Kidney epithelial cell (primary cell): ENCODE measurements at places on chromosomes 16 and 17. TPM values are rescaled to one million over a fixed set of nuclear protein-coding genes. Genes with fewer than 3 reads are reported as not detected.

DNA sequence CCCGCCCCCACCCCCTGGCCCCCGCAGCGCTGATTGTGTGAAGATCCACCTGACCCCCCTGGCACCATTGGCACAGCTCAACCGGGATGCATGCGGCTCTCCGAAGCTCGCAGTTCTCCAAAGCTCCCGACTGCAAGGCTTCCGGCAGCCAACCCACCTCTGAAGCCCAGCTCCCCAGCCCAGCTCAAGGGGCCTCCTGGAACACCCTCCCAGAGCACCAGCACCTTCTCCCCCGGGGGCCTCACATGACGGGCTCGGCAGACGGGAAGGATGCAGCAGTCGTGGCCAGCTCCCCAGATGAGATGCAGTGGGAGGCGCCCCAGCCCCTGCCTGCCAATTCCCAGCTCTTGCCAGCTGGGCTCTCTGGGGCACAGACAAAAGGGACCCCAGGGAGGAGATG, 215.3 kb downstream of the ZNF423 start:
- DNase-seq, result no peak

- no peak for DNase-seq
Observed at GRCh38 chr17:75684924-75685323, 17.8 kb downstream of the SAP30BP start.

DNA sequence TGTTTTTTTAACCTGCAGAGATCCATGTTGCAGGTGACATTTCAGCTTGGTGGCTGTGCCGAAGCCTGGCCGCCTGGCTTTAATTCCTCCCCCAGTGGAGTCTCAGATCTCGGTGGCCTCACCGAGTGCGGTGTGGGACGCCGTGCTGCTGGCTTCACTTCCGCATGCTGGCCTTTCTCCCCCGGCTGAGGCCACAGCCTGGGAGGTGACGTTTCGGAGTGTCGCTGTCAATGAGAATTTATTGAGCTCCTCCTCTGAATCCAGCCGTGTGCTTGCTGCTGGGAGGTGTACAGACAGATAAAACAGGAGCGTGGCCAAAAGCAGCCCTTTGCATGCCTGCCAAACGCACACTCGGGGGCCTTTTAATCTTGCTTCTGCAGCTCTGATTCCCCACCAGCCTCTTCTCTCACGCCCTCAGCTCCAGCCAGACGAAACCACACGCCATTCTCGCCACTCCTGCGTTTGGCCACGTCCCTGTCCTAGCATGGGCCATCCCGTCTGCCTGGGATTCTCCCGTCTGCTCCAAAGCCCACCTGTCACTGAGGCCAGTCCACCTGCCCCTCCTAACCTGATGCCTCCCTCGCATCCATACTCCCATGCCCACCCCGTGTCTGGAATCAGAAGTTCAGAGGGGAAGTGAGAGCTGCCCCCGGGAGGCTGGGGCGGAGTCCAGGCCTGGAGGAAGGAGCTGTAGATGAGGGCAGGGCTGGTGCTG, 3.6 kb downstream of the GSE1 start:
- no peak for DNase-seq

- DNase-seq, result no peak
Observed at GRCh38 chr16:84045001-84045817, 2.6 kb upstream of the SLC38A8 start.

DNA sequence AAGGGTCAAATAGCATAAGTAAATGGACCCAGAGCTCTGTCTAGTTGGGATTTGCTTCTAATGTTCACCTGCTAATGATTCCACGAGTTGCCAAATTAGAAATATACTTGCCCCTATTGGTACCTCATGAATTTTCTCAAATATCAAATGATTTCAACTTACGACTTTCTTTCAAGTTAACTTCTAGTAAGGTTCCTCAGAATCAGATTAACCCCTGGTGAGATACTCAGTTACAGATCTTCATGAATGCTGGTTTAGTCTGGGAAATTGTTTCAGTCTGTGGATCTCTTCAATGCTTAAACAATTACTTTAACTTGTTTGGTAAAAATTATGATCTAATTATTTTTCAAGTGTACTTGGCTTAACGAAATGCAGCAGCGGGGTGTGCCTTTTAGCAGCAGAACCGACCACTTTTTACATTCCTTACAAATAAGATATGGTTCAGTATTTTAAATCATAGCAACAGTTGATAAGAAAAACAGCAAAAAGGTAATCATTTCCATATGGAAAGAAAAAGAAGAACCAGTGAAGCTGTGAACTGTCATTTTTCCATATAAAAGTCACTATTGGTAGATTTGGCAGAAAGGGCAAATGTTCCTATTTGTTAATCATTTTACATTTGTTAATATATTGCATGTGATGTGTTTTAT, 34.5 kb downstream of the TUBD1 start:
- no peak for DNase-seq

The SLFN12 gene
- total RNA-seq, result 12.8 and 12.9 TPM in 2 replicates

The CARD14 gene
- total RNA-seq, result 2.0 TPM in 1 of 2 replicates, not detected in the other

DNA sequence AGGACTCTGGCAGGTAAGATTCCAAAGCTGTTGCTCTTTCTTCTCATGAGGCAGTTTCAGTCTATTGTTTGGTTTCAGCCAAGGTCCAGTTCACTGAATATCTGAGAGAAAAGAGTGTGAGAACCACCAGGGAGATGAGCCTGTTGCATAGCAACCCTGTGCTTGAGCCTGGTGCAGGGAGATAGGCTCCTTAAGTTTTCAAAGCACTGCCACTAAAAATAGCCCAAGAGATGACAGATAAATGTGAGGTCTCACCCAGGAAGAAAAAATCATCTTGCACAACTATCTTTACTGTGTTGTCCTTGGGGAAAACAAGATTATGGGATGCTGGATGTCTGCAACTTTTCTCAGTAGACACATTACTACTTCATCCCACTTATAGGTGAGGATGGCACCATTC, 26.2 kb upstream of the NUDT7 start:
- DNase-seq, result no peak

DNA sequence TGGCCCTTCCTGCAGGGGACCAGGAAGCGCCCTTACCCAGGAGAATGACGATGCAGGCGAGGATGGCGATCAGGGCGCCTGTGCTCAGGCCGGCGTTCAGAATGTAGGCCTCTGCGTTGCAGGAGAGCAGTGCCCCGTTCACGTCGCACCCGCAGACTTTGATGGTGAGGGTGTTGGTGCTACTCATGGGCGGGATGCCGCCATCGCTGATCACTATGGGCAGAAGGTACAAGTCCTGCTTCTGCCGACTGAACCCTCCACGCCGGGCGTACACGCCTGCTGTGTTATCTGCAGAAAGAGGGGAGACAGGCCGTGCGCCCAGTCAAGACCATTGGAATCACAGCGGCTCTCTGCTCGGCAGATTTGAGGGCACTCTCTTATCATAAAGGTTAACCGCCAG, 171.1 kb downstream of the CDH11 start:
- DNase-seq, result no peak
